ENCODE measurements at places on chromosomes 16 and 17. TPM values are rescaled to one million over a fixed set of nuclear protein-coding genes. Genes with fewer than 3 reads are reported as not detected.

Gene ZFPM1
- 5.1 TPM for total RNA-seq

DNA sequence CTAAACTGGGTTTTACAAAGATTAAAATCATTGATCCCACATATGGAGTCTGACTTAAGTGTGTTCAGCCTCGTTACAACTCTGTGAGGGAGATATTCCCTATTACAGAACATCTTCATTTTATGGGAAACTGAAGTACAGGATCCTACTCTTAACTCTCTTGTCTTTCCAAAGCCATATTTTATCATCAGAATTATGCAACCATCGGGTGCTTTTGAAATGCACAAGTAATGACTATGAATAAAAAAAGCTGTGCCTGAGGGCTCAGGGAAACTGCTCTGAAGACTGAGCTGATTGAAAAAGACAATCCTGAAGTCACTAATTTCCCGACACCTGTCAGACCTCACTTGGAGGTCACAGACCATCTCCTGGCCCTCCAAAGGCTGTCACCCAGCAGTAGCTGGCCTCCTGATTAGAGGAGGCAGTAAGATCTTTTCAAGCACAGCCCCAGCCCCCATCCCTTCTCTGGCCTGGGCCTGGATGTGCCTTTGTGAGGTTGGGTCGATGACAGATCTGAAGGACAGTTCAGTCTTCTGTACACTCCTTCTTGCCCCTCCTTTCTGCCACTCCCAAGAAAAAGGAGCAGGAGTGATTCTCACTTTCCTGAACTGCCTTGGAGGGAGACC lies 5.6 kb downstream of the AKAP1 start:
- DNase-seq: peak; percentile 28

GRCh38 chr17:19343671-19344151 lies 18.8 kb downstream of the B9D1 start:
- no peak for DNase-seq

Gene TNFRSF13B
- not detected for total RNA-seq

GRCh38 chr16:75105306-75106061 lies 11.1 kb downstream of the LDHD start:
- no peak for DNase-seq

Gene NAA38
- 122 TPM for total RNA-seq

Gene CDIP1
- 6.7 TPM for total RNA-seq

GRCh38 chr17:73141411-73141810 lies 23.4 kb upstream of the SSTR2 start:
- DNase-seq: no peak

DNA sequence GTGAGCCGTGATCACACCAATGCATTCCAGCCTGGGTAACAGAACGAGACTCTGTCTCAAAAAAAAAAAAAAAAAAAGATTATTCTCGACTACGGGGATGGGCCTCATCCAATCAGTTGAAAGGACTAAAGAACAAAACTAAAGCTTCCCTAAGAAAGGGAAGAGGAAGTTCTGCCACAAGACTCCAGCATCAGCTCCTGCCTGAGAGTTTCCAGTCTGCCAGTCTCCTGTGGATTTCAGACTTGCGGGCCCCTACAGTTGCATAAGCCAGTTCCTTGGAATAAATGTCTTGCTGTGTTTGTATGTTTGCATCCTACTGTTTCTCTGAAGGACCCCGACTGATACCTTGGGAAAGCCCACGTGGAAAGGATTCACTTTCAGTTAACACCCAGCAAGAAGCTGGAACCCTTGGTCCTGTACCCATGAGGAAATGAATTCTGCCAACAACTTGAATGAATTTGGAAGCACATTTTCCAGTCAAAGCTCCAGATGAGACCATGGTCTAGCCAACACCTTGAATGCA lies 26.3 kb upstream of the FZD2 start:
- DNase-seq: no peak

Gene PERCC1
- total RNA-seq: not detected

GRCh38 chr17:74798239-74798707 lies 22.1 kb upstream of the NAT9 start:
- DNase-seq: peak; percentile 57

DNA sequence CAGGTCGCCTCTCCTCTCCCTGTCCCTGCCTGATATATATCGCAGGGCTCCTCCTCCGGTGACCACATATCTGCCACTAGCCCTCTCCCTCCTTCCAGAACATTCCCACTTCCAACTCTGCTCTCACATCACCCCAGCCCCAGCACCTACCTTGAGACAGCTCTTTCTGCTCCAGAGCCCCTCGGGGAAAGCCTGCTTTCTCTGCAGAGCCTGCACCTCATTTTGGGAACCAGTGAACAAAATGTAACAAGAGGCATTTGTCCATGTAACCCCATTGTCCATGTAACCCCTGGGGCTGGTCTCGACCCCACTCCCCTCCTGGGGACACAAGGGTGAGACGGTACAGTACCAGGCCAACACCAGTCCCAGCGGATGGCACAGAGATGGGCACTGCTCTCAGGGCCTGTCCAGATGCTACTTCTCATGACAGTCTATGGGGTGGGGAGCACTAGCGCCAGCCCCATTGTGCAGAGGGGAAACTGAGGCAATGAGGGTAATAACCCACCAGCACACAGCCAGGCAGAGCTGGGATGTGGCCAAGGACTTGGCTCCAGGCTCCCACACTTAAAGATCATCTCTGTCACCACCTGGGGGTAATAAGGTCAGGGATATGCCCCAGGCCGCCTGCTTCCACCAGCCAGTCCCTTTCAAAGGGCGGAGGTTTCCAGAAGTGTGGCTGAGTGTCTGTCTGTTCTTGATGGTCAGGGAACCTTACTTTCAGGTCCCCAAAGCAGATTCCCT lies 42.9 kb downstream of the TBC1D16 start:
- no peak for DNase-seq

DNA sequence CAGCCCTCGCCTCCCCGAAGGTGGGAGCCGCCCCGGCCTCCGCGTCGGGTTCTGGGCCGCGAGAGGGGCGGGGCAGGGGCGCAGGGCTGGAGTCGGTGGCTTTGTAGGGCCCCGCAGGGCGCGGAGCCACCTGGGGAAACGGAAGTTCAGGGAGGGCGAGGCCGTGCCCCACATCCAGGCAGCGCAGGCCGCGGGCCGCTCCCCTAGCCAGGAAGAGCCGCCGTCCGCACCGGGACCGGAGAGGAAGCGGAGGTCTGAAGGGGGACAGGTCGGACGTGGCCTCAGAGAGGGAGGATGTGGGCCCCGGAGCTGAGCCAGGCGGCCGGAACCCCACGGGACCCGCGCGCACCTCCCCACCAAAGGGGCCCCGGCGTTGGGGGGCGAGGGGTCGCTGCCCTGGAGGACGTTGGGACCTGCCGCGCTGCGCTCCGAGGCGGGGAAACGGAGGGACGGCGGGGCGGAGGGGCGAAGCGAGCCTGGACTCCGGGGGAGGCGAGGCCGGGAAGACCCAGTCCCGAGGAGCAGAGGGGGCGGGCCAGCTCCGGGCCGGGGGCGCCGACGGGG lies 482 bp upstream of the SLC16A3 start:
- DNase-seq: no peak

DNA sequence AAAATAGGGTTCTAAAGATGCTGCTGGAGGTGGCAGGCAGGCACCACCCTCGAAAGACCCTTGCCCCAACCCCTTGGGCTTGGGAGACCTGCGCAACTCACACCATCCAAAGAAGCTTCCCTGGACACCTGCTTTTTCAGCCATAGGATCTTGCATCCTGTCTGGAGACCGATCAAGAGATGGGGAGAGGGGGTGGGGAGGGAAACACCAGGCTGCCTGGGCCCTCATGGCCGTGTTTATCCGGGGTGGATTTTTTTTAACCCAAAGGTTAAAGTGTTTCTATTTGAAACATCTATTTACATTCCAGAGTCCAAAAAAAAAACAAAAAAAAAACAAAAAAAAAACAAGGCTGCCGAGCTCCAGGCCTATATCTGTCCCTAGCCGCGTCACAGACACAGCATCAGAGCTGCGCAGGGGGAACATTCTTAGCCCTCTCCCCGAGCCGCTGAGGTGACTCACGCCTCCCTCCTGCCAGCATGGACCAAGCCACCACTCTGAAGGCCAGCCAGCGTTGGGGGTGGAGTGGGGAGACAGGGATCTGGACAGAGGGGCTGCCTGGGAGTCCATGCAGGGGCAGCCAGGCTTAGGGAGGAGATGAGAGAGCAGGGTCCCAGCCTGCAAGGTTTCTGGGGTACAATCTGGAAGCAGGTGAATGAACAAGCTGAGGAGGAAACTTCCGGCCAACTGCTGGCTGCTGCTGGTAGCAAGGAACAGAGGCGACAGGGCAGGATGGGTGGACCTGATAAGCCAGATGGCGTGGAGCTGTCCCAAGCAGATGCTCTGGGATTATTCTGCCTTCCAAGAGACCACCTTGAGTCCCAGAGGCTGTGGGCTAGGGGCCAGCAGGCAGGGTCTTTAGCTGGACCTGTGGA lies 14.8 kb downstream of the HDAC5 start:
- DNase-seq: peak; percentile 97

Gene LLGL2
- 0.75 TPM for total RNA-seq

- no peak for DNase-seq
Observed at GRCh38 chr17:80222376-80223141, 2.3 kb downstream of the SLC26A11 start.

GRCh38 chr17:64174686-64175456 lies 44.9 kb upstream of the ERN1 start:
- peak; percentile 51 for DNase-seq

- DNase-seq: peak; percentile 29
Observed at GRCh38 chr16:81745704-81746558, 33.2 kb upstream of the PLCG2 start.

DNA sequence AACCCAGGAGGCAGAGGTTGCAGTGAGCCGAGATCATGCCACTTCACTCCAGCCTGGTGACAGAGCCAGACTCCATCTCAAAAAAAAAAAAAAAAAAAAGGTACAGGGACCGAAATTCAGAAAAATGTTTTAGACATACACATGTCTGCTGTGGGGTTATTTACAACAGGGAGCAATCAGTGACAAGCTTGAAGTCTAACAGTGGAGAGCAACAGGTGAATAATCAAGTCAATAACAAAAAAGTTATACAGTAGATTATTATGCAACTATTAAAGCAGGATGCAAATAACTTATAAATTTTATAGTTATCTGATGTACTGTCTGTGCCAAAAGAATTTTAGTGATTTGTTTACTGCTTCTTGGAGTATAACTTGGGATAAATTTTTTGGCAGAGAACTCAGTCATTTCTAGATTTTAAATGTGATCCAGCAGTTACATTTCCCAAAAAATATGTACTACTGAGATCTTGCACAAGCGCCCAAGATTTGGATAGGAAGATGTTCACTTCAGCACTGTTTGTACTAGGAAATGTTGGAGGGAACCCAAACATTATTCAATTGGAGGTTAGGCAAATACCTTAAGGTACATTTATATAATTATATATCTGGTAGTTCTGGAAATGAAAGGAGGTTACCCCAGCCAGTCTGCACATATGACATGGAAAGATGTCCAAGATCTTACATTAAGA lies 34.1 kb downstream of the EEF2K start:
- no peak for DNase-seq

GRCh38 chr17:74954665-74955421 lies 17.7 kb downstream of the HID1 start:
- no peak for DNase-seq

- no peak for DNase-seq
Observed at GRCh38 chr16:65889533-65889966, 476.9 kb upstream of the CDH5 start.

- no peak for DNase-seq
Observed at GRCh38 chr16:268141-269053, 7.3 kb downstream of the RGS11 start.

GRCh38 chr16:49560004-49560830 lies 186.6 kb downstream of the C16orf78 start:
- DNase-seq: no peak

DNA sequence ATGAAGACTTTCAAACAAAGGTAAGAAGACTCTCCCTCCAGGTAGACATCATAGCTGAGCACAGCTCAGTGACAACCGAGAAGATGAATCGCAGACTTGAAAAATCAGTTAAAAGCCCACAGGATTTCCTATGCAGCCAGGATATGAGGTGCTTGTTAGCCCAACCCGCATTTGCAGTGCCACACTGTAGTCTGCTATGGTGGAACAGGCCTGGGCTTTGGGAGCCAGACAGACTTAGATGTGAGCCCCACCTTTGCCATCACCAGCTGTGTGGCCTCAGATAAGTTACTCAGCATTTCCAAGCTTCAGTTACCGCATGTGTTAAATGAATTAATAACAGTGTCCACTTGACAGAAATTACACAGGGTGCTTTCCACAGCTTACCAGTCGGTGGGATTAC lies 204.4 kb upstream of the HS3ST3A1 start:
- DNase-seq: no peak

DNA sequence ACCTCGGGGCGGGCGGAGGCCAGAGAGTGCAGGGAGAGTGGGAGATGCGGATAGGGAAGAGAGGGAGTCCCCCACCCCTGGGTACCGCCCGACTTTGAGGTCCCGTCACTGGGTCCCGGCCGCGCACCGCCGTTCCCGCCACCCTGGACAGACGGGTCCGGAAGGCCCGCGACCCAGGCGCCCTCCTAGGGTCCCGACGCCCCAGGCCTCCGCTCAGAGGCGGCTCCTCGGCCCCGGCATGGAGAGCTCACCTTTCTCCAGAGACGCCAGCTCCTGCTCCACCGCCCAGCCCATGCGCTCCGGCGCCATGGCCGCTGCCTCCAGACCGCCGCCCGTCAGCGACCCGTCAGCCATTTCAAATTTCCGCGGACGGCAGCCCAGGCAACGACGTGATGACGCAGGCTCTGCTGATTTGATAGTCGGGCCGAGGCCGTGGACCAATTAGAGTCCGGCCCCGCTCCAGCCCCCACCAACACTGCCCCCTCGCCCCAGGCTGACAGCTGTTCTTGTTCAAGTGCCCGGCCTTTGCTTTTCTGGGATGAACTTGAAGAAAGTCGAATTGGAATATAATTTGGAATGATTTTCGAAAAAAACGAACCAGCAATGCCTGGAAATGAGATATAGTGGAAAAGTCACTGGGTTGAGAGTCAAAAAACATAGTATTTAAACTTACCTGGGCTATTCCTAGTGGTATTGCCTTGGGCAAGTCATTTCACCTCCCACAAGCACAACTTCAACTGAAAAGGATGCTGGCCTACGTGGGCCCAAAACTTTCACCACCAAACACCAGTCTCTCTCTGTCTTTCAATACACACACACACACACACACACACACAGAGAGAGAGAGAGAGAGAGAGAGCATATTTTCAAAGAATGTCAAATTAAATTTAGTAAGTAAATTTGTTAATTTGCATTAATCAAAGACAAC lies at the start of gene SHCBP1:
Gene SHCBP1 (minus strand): TSS at position 374 of the 928 bp plus-strand sequence. CDS start 20 bp downstream, at position 354.
- peak; percentile 85 for DNase-seq

All from HFFc6 (cell line).